ENCODE measurements at places on chromosomes 1 and 21.
A peak's percentile ranks its signal among the peaks of the same experiment; 100 is the strongest.

GRCh38 chr1:236429715-236430274, 35.7 kb downstream of the EDARADD start:
- DNase-seq, result no peak

- DNase-seq, result no peak
Measured at GRCh38 chr1:24898152-24898908, 31.7 kb downstream of the RUNX3 start.

DNA sequence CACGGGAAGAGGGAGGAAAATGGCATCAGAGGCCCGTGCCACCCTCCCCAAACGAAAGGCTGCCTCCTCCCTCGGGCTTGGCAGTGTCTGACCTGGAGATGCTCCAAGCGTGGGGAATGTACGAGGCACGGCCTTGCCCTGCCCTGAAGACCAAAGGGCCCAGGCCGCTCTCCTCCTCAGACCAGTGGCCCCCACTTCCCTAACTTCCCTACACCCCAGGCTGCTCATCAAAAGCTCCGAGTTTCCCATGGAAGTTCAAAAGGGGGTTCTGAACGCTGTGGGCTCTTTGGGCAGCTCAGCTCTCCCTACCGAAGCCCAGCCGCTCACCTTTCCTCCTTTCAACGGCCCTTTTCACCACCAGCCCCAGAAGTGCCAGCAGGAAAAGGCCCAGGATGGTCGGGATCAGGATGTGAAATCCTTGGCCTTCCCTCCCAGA, 11.8 kb downstream of the FCMR start:
- DNase-seq, result no peak

DNA sequence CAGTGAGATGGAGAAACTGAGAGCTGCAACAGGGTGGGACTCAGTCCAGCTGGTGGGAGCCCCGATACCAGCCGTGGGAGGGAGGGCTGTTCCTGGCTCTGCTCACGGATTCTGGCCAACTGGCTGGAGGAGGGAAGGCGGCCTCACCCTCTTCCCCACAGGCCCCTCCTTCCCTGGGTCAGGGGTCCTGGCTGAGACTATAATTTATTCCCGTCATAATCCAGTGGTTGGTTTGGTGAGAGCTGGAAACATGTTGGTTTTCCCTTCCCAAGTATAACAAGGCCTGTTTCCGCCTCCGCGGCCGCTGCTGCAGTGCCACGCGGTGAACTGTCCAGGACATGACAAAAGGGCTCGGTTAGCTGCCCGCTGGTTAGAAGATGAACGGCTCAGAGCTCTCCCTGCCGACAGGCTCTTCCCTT, 10.0 kb downstream of the PTPRF start:
- no peak for DNase-seq

DNA sequence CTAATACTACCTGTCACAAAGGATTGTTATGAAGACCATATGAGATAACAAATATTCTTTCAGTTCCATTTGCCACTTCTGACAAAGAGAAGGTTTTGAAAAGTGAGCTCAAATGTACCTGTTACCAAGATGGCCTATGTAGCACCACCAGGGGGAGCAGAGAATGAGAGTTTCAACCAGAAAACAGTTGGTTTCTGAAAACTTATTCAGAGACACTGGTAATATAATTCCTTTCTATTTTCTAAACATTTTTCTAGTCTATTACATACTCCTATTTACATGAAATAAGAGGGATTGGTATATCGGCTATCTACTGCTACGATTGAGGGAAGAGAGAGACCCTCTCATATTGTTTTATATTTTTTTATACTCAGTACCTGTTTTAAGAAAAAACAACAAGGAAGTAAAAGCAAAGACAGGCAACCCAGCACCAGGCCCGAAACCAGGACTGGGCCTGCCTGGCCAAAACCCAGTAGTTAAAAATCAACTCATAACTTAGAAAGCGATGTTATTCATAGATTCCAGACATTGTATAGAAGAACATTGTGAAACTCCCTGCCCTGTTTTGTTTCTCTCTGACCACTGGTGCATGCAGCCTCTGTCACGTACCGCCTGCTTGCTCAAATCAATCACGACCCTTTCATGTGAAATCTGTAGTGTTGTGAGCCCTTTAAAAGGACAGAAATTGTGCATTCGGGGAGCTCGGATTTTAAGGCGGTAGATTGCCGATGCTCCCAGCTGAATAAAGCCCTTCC, 48.3 kb downstream of the IL23R start:
- DNase-seq, result no peak

GRCh38 chr1:53956308-53957168, 10.4 kb downstream of the LRRC42 start:
- no peak for DNase-seq

- DNase-seq, result no peak
Measured at GRCh38 chr21:39601187-39601928, 11.4 kb upstream of the B3GALT5 start.

GRCh38 chr1:98490099-98490498, 171.4 kb upstream of the SNX7 start:
- no peak for DNase-seq

DNA sequence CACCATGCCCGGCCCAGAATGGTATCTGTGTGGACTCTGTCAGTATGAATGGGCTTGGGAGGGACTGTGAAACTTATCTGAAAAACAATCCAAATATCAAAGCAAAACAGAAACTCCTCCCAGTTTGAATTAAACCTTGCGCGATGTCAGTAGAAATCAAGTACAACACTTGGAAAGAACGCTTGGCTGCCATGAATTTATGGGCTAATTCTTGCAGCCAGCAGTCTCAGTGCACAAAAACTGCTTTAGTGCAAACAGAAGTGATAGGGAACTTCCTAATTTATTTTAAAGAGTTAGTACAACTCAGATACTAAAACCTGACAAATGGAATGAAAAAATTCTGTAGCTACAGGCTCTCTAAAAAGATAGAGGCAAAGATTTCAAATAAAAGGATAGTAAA, 8.5 kb downstream of the CLCA1 start:
- DNase-seq, result no peak

DNA sequence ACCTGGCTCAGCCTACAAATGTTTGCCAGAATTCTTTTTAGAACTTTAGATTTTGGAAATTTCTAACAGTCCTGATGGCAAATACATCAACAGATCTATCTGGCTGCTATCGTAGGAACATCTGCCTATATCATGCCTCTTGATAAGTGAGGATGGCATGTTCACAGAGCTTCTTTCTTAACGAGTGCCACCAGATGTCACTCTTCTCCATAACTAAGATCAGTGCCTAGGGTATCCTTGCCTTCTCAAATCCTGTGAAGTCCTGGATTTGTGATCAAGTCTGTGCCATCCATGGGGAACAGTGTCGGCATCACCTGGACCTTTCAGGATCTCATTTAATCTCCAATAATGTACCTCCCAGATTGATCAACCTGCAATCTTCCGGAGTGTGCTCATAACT, 36.5 kb upstream of the CD5L start:
- no peak for DNase-seq

- DNase-seq, result peak; percentile 25
Measured at GRCh38 chr1:200488375-200489165, 78.7 kb upstream of the ZNF281 start.

DNA sequence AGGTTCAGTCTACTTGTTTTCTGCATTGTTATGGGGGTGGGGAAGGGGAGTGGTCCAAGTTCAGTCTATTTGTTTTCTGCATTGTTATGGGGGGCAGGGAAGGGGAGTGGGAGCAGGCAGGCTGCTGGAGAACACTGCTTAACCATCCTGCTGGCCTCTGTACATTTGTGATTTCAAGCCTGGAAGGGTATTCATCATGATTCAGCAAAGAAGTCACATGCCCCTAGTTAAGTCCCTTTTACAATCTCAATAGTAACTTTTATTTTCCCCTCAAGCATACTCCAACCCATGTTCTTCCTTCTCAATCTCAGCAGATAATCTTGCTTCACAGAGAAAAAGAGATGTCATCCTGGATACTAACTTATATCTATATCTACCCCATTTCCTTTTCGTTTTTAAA, 7.9 kb downstream of the LYST start:
- no peak for DNase-seq

GRCh38 chr1:199733125-199733524, 294.4 kb upstream of the NR5A2 start:
- no peak for DNase-seq

DNA sequence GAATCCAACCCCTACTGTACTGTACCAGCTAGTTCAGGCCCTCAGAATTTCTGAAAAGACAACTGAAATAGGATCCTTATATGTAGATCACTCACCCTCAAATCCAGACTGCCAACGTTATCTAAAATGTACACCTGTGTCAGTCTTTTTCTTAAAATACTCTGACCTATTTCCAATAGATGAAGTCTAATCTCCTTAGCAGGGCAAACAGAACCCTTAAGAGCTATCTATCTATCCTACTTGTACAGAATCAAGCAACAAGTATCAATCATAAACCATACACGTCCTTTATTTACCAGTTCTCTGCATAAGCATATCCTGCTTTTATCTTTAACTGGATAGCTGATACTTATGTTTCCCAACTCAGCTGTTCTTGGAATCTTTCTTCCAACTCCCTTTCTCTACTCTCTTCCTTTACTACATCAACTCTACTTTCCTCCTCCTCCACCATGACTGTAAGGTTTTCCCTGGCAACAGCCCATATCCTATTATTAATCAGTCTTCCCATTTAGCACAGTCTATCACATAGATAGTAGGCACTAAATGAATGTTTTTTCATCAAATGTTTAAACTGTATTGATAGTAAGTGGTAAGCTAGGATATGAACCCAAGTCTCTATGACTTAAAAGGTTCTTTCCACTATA, 2.8 kb downstream of the LRIF1 start:
- DNase-seq, result no peak

DNA sequence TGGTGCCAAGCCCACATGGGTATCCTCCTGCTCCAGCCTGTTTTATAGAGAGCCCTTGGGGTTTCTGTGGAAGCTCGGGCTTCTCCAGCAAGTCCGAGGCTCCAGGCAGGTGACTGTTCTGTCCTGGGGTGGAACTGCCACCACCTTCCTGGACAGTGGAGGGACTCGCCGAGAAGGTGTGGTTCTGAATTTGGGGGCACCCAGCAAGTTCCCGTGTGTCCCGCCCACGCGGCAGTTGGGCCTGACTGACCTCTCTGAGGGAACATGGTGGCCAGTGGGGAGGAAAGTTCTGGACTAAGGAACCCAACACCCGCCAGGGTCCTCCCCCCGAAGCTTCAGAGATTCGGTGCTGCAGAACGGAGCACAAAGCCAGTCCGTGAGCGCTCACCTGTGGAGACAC, 158.1 kb upstream of the C1orf174 start:
- DNase-seq, result no peak

GRCh38 chr1:18109058-18109755, 1.6 kb downstream of the IGSF21 start:
- no peak for DNase-seq

GRCh38 chr1:11520531-11521233, 41.7 kb downstream of the DISP3 start:
- DNase-seq, result no peak

DNA sequence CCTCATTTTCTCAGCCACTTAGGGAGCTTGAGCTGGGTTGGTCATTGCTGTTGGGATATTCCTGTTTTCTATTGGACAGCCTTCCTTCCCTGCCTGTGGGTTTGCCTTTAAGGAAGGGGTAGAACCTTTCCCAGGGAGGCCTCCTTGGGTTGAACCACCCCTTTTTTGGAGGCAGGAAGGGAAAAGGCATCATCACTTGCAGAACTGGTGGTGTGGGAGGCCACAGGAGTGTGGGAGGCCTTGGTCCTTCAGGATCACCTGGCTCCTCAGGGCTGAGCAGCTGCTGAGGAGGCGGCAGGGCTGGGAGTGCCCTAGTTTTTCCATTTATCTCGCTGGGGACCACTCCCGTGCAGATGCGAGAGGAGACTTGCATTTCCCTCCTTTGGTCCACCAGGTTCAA, 667 bp upstream of the CYB561D1 start:
- no peak for DNase-seq

GRCh38 chr1:156420205-156421061, 51.4 kb downstream of the RHBG start:
- no peak for DNase-seq

- DNase-seq, result no peak
Measured at GRCh38 chr1:67138813-67139499, 4.2 kb upstream of the C1orf141 start.

GRCh38 chr1:53107570-53108322, 34.7 kb downstream of the SLC1A7 start:
- DNase-seq, result no peak

DNA sequence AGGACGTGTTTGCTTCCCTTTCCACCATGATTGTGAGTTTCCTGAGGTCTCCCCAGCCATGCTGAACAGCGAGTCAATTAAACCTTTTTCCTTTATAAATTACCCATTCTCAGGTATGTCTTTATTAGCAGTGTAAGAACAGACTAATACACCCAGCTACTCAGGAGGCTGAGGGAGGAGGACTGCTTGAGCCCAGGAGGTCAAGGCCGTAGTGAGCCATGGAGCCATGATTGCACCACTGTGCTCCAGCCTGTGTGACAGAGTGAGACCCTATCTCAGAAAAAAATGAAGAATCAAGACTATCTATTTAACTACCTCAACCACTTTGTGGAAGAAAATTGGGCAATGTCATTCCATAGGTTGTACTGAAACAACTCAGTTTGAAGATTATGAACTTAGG, 54.6 kb upstream of the SEC16B start:
- no peak for DNase-seq

GRCh38 chr1:204846546-204846945, 24.1 kb upstream of the NFASC start:
- no peak for DNase-seq

DNA sequence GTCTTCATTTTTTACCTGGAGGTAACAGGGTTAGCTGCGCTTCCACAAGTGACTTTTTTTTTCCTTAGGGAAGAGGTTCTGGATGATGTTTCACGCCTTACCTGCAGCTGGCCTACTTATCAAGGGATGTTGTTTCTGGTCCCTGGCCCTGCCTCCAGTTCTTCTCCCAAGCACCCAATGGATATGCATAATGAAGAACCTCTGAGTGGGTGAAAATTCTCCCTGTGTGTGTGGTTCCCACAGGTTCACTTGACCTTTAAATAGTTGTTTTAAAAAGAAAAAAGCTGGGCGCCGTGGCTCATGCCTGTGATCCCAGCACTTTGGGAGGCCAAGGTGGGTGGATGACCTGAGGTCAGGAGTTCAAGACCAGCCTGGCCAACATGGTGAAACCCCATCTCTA, 31.8 kb upstream of the DPT start:
- no peak for DNase-seq

- DNase-seq, result no peak
Measured at GRCh38 chr1:198328458-198329032, 171.7 kb downstream of the NEK7 start.

DNA sequence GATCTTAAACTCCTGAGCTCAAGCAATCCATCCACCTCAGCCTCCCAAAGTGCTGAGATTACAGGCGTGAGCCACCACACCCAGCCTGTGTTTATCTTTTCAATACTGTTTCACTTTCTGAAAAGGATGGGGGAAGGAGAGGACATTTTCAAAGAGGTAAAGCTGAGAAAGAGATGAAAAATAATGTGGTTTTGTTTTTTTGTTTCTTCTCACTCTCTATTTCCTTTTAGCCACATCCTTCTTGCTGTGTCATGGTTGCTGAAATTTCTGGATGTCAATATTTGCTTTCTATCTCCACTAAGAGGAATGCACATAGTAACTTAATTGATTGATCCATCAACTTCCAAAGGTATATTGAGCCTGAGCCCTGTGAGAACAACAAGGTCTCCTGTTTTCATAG, 6.4 kb upstream of the C1orf21 start:
- no peak for DNase-seq

Data from iPS DF 19.7 (cell line).